ENCODE measurements at places on chromosomes 1 and 21.

DNA sequence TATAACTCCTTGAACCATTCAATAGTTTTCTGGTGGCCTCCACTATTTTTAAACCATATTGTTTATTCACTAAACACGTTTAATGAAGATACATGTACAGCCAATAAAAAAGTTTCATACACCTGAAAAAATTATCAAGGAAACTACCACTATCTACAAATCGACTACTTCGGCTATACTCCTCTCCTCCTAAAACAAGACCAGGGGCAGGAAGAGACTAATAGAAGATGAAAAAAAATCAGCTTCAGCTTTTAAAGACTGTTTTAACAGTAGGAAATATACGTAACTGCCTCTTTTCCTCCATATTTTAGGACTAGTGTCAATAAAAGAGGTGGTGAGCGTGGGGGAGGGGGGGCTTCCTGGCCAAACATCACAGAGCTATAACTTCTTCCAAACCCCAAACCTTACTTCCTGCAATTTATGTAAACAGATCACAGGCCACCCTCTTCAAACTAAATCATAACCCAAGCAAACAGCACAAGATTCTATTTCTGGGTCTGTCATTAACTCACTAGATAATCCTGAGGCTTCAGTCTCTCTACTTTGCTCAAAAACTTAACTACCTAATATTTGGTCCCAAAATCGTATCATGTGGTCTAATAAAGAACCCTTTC is 15.1 kb downstream of the FOXJ3 start:
- DNase-seq: no peak

- no peak for DNase-seq
These were observed 27.7 kb downstream of the MYOG start for GRCh38 chr1:203057911-203058675.

DNA sequence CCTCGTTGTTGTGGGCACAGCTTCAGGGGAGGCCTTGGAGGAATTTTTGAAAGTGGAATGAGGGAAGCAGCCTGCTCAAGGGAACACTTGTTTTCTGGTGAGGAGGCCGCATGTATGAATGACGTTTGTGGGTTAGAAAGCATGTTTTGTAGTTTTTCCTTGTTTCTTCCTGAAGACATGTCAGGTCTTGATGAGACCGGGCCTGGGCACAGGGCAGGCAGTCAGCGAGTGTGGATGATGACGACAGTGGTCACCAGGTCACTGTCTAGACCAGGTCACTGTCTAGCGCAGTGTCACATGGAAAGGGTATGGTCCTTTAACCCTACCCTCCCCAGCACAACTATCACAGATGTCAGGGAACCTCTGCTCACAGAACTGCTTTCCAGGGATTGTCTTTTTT is 7.3 kb downstream of the PSEN2 start:
- DNase-seq: no peak

DNA sequence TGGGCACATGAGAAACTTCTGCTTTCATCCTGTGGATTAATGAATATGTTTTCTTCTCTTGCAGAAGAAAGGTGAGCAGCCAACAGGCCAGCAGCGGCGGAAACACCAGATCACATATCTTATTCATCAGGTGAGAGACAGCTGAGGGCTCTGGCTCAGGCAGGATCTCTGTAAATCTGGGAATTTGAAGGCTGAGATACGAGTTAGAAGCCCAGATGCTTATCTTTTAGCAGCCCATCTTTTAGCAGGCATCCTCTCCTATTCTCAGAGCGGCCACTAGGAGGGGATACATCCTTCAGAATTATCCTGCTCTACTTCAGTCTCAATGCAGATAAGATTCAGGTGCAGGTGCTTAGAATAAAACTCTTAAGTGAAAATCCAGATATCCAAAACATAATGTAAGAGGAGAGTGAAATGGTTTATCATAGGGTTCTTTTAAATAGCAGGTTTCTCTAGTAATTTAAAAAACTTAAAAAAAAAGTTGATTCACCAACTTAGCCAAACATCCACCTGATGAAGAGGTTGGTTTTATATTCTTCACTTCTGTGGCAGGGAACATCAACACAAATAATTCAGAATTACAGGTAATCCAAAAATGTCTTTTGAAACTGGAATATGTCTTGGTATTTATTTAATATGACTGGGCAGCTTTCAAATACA is 19.3 kb downstream of the SH2D2A start:
- DNase-seq: no peak

- no peak for DNase-seq
These were observed 33.9 kb downstream of the LDLRAP1 start for GRCh38 chr1:25577134-25577920.

DNA sequence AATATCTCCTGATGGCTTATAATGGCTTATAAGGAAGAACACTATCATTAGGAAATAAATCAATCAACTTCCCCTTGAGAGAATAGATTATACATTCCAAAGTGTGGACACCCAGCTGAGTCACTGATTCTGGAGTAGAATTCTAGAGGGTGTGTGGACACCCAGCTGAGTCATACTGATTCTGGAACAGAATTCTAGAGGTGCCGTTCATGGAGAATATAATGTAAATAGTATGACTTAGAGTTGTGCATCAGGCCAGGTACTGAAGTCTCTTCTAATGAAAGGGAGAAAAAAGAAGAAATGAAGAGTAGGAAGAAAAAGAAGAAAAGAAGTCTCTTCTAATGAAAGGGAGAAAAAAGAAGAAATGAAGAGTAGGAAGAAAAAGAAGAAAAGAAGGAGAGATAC is 2.4 kb upstream of the USP33 start:
- no peak for DNase-seq

DNA sequence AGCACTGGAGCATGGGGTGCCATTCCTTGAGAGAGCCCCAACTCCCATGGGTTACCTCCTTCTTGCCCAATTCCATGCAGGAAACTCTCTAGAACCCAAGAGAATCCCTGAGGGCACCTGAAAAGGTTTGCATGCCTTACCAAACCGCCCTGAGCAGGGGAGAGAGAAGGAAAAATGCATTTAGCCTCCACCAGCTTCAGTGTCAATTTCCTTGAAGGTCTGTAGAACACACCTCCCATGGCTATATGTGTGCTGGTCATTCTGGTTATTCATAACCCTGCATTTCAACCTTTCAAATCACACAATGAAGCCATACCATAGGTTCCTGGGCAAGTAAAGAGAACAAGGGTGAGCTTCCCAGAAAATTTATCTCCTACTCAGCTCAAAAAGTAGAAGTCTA is 39.6 kb downstream of the HSD3B1 start:
- no peak for DNase-seq

- no peak for DNase-seq
These were observed 10.3 kb downstream of the POFUT2 start for GRCh38 chr21:45277101-45278045.

- no peak for DNase-seq
These were observed 16.5 kb downstream of the PRRX1 start for GRCh38 chr1:170680428-170680827.

GRCh38 chr1:234769986-234770795 is 160.2 kb upstream of the IRF2BP2 start:
- DNase-seq: no peak

DNA sequence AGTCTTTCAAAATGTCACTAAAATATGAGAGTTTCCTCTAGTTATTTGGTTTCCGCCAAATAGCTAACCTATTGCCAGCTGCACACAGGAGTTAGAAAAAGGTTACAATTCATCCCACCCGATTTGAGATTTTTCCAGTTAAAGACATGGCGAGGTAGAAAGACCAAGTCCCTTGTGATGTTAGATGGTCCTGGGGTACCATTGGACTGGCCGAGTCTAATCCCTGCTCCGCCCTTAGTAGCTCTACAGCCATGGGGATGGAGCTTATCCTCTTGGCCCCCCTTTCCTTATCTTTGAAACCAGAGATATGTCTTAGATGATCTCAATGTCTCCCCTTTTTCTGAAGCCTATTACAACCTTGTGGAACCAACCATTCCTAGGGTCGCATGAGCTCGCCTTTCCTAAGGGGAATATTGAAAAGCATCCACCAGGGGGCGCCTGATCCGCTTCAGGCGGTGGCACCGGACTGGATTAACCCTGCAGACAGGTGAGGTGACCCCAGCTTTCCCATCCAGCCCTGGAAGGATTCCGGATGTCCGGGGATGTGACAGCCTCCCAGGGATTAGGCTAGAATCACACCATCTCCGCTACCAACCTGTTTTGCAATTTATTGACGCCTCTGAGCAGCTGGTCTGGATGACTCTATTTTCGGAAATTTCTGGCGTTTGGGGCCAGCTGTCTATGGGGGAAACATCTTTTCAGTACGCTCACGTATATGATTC is 68.3 kb upstream of the SIM2 start:
- DNase-seq: peak; percentile 22

DNA sequence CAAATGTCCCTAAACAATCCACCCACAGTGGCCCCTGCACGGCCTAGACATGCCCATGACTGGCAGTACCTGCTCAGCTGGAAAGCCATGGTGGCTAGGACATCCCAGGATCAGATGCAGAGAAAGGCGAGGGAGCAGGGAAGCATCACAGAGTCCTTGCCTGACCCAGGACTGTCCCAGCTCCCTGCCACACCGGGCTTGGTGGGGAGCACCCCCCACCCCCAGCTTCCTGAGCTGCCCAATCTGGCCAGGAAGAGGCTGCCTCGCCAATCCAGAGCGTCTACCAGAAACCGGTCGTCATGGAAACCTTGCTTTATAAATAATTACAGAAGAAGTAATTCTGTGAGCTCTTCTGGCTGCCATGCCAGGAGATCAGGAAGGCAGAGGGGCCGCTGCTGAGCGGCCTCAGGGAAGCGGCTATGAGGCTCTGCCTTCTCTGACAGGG is 34.8 kb downstream of the ACOT7 start:
- no peak for DNase-seq

DNA sequence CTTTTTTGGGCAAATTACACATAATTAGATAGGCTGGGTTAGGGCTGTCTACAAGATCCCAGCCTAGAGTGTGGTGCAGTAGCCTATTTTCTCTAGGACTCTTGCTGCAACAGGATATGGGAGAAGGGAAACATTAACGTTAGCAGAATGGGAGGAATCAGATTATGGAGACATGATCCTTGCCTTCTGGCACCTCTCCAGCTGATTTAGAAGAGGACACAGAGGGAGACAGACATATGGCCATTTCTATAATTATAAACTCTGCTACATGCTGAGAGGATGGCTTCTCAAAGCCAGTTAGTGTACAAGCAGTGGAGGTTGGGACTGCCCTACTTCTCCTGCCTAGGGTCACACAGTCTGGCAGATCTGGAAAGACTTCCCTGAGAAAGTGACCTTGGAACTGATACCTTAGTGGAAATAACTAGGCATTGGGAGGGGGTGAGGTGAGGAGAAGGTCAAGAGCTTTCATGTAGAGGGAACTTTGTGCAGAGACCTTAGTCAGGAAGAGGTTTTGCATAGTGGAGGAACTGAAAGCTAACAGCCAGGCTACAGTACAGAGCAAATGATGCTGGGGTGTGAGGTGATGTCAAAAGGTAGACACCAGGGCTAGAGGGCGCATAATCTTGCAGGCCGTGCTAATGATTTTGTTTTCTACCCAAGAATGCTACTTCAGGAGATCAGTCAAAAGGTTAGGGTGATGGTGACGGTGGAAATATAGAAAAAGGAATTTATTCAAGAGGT is 1.2 kb upstream of the CD1D start:
- DNase-seq: peak; percentile 49

DNA sequence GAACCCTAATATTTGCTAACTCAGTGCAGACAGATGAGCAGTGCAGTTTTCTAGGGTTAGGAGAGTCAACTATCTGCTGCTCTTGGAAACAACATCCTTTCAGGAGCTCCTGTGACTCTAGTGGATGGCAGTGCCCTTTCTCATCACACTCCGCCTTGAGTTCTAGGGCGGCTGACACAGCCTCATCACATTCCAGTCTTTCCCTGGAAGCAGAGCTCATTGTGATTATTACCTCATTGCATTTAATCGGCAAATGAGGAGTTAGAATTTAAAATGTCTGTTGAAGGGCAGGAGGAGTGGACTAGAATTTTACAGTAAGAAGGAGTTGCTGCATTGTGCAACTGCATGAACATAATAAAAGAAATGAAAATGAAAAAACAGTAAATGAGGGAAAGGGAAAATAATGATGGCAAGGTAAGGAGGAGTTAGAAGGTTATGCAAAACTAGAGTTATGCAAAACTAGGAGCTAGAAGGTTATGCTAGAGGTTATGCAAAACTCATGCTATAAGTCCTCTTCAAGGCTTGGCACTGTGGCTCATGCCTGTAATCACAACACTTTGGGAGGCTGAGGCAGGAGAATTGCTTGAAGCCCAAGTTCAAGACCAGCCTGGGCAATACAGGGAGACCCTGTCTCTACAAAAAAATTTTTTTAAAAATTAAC is 6.9 kb upstream of the PTGFRN start:
- DNase-seq: no peak

DNA sequence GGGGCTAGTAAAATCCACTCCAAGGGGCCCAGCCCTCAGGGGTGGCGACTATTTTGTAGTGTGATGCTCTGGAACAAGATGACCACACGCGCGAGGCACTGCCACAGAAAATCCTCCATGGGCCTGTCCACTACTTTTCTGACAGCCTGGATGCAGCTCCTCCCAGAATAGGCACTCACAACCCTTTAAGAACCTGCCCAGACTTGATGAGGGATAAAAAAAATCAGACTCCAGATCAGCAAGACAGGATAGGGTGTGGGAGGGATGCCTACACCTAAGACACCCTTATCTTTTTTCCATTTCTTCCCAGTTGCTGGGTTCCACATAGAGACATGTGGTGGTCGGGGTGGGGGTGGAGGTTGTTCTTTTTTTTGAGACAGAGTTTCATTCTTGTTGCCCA is 33.5 kb downstream of the PCAT6 start:
- no peak for DNase-seq

- DNase-seq: no peak
These were observed 7.0 kb downstream of the ENSA start for GRCh38 chr1:150622303-150622975.

DNA sequence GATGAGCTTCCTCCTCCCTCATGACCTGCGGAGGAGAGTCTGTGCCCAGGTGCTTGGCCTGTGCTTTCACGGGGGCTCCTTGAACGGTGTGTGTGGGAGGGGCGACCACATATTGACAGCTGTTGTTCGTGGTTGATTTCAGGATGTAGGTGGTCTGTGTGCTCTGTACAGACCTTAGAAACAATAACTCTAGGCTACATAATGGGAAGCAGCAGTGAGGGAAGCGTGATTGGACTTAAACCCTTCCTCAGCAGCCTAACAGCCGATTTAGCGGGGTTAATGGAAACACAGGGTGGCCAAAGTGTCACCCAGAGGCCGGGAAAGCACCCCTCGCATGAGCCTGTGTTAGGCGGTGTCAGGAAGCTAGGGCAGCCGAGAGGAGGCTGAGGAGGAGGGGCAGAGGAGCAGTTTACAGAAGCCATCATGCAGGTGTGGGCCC is 56.0 kb downstream of the TBCE start:
- DNase-seq: no peak

DNA sequence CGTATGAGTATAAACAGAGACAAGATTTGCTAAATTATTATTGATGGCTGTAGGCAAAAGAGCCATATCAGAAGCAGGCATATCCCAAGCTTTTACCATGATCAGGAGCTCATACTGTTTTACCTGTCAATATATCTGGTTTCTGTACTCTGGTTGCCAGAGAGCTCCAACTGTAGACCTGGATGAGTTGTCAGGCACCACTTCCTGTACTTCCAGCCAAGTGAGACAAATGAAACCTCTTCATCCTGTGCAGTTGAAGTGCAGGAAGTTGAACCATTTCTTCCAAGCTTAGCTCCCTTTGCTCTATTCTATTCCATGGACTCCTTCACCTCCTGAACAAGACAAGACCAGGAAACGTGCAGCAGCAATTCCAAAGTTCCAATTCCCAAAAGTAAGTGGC is 115.6 kb downstream of the ZNF281 start:
- DNase-seq: no peak
